ENCODE measurements at places on chromosomes 2 and 18.

GRCh38 chr18:13696961-13697360, 29.4 kb downstream of the FAM210A start:
- DNase-seq: no peak

GRCh38 chr2:7133521-7133920, 216.3 kb downstream of the RNF144A start:
- DNase-seq: no peak

- DNase-seq: no peak
Measured at GRCh38 chr2:96197546-96198255, 10.9 kb downstream of the STARD7 start.

DNA sequence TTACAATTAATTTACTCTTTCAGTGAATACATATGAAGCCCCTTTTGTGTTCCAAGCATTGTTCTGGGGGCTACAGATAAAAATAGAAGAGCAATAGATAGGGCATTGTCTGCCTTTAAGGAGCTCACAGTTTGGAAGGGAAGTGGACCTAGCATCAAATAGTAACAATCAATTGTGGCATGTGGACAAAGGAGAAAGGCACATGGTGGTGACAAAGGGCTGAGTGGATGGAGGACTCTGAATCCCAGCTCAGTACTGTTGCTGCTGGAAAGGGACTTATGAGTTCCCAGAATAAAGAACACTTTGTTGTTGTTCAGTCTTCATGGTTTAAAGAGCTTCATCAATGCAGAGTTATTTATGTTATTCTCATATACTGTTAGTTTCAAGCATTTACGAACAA, 217.7 kb downstream of the HRH4 start:
- no peak for DNase-seq

DNA sequence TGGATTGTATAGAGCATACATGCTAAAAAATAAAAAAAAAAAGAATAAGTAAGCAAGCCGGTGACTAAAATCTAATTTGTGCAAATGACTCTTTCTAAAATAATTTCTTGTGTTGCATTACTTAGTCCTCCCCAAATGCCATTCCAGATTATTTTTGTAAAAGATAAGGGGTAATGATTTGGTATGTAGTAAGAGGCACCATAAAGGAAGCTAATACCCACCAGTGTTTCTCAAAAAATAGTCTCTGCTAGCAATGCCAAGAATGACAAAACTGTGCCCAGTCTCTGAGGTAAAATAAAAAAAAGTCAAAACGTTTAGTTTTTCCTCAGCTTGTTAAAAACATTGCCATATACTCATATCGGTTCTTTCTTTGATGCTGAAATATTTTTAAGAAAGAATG, 2.7 kb downstream of the METTL5 start:
- DNase-seq: no peak

GRCh38 chr2:122105877-122106206, 350.4 kb downstream of the TSN start:
- DNase-seq: no peak

DNA sequence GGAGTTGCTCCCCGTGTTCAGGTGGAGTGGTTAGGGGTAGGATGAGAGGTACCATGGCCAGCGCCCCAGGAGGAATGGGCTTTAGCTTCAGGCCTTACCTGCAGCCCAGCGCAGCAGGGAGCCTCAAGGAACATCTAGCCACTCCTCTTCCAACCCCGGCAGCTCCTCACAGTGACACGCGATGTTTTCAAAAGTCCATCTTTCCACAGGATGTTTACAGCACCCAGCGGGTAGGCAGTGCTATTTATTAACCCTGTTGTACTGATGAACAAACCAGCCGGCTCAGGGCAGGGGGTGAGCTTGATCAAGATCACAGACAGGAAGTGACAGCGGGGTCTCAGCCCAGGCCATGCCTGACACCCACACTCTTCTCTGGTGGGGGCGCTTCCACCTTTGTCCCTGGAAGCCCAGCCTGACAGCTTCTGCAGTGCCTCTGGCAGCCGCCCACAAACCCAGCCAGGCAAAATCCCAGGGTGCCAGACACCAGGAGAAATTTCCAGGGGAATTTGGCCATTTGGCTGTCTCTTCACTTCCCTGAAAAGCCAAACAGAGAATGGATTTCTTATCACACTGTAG, 18.4 kb upstream of the PRLH start:
- no peak for DNase-seq

DNA sequence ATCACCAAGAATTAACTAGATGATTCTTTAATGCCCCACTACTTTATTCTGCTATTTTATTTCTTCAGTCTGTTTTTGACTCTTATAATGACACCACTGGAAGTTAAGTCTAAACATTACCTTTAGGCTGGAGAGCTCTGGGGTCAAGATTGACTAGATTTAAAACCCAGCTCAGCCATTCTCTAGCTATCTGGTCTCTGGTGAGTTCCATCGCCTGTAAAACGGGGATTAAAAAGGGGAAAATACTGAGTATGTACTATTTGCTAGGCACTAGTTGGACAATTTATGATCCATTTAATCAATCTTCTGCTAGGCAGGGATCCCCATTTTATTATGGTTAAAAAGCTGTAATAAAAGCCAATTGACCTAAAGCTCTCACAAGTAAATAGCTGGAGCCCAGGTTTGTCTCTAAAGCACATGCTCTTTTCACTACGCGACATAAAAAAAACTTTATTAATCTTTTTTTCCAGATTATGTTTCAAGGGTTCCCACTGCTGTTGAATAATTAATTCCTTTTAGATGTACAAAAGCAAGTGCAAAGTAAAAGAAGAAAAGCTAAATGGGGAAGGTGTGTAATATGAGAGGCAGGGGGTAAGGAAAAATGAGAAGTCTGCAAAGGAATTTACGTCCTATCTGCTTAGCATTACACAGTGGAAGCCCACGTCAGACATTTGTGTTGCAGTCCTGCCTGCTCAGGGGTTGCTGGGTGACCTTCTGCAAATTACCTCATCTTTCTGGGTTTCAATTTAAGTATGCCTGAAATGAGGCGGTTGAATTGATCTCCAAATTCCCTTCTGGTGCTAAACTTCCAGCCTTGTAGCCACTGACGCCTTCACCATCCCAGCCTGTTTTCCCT, 918 bp upstream of the NABP1 start:
- peak; percentile 59 for DNase-seq

- DNase-seq: no peak
Measured at GRCh38 chr2:230085201-230085600, 16.5 kb upstream of the SLC16A14 start.

GRCh38 chr2:6343076-6343475, 522.6 kb downstream of the CMPK2 start:
- no peak for DNase-seq

- DNase-seq: no peak
Measured at GRCh38 chr2:30764021-30764800, 43.0 kb downstream of the CAPN13 start.

GRCh38 chr2:197934261-197934933, 130.0 kb downstream of the PLCL1 start:
- DNase-seq: no peak

DNA sequence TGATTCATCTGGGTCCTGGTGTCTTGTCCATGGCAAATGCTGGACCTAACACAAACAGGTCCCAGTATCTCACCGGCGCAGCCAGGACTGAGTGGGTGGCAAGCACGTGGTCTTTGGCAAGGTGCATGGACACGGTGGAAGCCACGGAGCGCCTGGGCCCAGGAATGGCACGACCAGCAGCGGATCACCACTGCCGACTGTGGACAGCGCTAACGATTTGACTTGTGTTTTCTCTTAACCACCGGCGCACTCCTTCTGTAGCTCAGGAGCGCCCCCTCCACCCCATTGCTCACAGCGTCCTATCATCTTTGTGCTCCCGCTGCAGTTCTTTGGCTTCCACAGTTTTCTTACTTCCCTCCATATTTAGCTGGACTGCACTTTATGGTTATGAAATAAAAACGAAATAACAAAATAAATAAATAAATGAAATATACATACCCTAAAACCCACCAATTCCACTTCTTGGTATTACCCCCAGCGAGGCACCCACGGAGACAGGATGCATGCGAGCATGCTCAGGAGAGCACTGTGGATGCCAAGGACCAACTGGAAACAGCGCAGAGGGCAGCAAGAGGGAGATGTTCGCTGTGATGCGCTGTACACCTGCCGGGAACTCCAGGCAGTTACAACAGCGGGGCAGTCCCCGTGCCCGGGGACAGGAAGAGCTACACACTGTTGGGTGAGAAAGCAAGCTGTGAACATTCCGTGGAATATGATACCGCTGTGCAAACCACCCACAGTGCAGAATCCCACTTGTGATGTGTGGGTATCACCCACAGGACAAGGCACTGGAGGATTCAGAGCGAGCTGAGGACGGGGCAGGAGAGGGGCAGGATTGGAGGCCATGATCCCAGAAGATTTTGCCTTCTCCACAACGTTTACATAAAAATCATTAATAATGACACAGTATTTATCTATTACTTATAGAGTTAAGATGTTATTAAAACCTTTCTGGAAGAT, 7.0 kb upstream of the CIDEA start:
- no peak for DNase-seq

DNA sequence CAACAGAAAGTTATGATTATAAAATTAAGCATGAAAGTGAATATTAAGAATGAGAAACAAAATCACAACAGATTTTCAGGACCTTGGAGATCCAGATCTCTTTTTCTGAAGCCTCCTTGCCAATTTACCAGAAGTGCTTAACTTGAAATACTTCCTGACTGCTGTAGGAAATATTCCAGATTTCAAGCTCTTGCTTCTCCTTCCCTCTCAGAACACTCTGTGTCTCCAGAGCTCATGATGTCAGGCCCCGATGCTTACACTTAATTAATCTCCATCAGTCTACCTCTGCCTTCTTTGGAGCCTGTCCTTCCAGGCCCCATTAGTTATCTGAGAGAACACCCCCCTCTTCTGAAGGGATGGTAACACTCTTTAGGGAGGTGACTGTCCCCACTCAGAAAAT, 20.7 kb upstream of the NT5C1B start:
- DNase-seq: no peak

- no peak for DNase-seq
Measured at GRCh38 chr18:77201506-77201905, 48.1 kb upstream of the GALR1 start.

DNA sequence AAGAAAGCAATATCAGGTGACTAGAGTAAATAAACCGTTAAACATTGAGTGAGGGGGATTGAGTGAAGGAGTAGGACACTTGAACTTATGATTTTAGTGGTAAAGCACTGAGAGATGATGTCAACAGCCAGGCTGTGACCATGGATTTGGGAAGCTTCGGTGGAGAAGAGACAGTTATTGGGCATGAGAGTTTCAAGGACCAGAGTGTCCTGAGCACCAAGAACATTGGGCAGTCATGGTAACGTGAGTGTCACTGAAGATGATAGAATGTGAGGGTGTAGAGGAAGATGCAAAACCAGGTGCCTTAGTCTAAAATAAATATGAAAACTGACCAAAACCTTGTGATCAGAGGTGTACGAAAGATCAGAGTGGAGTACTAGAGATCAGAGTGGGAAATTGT, 248.1 kb downstream of the ASXL3 start:
- DNase-seq: no peak

GRCh38 chr2:11079136-11079824, 76.0 kb upstream of the SLC66A3 start:
- no peak for DNase-seq

DNA sequence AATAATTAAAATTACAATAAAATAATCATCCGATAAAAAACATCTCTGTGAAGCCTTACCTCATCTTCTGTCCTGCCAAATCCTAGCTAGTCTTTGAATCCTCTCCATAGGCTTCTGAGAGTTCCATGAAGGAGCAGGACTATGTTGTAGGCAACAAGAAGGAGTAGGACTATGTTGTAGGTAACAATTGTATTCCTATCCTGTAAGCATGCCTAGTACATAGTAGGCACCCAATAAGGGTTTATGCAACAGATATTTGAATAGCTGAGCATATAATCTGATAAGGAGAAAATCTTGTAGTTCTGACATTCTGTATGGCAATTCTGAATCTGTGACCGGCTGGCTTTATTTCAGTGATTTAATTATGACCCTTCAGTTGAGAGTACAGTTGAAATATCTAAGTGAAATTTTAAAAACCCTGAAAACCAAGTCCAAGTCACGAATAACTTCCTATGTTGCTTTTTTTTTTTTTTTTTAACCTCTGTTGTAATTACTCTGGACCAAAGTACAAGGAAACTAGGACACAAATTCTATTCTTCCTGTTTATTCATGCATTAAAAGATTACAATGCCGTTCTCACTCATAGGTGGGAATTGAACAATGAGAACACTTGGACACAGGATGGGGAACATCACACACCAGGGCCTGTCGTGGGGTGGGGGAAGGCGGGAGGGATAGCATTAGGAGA, 27.8 kb downstream of the VWA3B start:
- no peak for DNase-seq

Data from activated CD4-positive, alpha-beta memory T cell treated with anti-CD3 and anti-CD28 coated beads, Interleukin-2, amount 10 ng/mL, durations not matched to agents 7 days and 5 days (primary cell).